NT2/D1 (cell line): ENCODE measurements at places on chromosomes 3 and 15.

DNA sequence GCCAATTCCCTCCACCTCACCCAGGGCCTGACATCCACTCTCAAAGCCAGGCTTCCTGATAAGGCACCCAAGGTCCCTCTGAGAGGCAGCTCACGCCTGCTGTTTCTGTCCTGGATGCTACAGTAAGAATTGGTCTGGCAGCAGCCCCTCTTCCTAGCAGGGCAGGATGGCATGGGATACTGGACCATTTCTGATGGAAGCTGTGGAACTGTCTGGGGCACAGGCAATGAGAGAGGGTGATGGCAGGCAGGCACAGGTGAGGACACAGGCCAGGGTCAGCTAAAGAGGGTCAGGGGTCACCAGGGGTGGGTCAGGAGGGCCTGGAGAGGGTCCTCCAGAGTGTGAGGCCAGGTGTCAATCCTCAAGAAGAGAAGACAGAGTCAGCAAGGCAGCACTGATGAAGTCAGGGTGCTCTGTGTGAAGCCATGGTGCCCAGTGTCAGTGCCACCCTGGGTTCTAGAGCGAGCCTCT, 41.9 kb upstream of the SLC41A3 start:
- DNase-seq: no peak

- no peak for DNase-seq
These were observed 67.3 kb downstream of the PPARG start for GRCh38 chr3:12356175-12356574.

GRCh38 chr3:16885593-16886302, 993 bp downstream of the PLCL2 start:
- no peak for DNase-seq

- no peak for DNase-seq
These were observed at the start of gene CRYGS for GRCh38 chr3:186544281-186544680. Gene CRYGS, minus strand, starts transcription at chr3:186544380. Its CDS starts 54 bp downstream, at chr3:186544326.

- no peak for DNase-seq
These were observed 22.3 kb upstream of the CDCP1 start for GRCh38 chr3:45168451-45168850.

GRCh38 chr3:117515309-117515708, 805.7 kb downstream of the TUSC7 start:
- no peak for DNase-seq
